Esophagus squamous epithelium (tissue), 5 donors: ENCODE measurements at places on chromosomes 5 and 9. TPM values are rescaled to one million over a fixed set of nuclear protein-coding genes. Genes with fewer than 3 reads are reported as not detected.

The N4BP3 gene
- total RNA-seq, result 14.0 TPM

GRCh38 chr5:61184708-61185107 lies 22.4 kb upstream of the SMIM15 start:
- H3K4me3 ChIP-seq, result no peak overlapping the region
- no peak for DNase-seq
- H3K4me1 ChIP-seq, result no peaks in the 10 kb centered on the region
- no peaks in the 10 kb centered on the region for H3K27me3 ChIP-seq

The TLR4 gene
- total RNA-seq, result 2.6 TPM

DNA sequence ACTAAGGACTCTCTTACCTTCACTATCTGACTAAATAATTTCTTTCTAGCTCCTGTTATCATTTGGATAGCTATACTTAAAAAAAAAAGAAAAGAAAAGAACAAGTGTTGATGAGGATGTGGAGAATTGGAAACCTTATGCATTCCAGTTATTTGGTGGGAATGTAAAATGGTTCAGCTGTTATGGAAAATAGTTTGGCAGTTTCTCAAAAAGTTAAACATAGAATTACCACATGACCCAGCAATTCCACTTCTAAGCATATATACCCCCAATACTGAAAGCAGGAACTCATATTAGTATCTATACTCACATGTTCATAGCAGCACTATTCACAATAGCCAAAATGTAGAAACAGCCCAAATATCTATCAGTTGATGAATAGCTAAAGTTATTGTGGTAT lies 61.1 kb downstream of the GNA14 start:
- peaks cover 15% of the 10 kb centered on the region for H3K4me1 ChIP-seq
- no peak overlapping the region for H3K4me3 ChIP-seq
- H3K27me3 ChIP-seq, result no peaks in the 10 kb centered on the region
- no peak for DNase-seq

DNA sequence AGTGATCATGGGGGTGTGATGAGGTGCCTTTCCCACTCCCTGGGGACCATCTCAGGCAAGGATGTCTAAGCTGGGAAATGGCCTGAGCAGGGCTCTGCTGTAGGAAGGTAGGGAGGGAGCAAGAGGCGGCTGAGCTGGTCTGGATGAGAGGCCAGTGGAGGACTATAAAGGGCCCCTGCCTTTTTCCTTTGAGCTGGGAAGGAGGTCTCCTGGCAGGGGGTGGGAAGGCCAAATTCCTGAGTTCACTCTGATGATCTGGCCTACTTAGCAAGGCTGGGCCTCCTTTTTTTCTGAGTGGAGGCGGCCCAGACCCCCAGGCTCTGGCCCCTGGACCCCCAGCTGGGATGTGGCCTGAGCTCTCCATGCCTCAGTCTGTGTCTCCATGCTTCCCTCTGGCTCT lies 14.3 kb upstream of the PITX1 start:
- no peak for DNase-seq
- H3K36me3 ChIP-seq, result no peaks in the 10 kb centered on the region
- H3K27me3 ChIP-seq, result no peaks in the 10 kb centered on the region
- no peak overlapping the region for H3K4me3 ChIP-seq
- no peak overlapping the region for H3K27ac ChIP-seq

DNA sequence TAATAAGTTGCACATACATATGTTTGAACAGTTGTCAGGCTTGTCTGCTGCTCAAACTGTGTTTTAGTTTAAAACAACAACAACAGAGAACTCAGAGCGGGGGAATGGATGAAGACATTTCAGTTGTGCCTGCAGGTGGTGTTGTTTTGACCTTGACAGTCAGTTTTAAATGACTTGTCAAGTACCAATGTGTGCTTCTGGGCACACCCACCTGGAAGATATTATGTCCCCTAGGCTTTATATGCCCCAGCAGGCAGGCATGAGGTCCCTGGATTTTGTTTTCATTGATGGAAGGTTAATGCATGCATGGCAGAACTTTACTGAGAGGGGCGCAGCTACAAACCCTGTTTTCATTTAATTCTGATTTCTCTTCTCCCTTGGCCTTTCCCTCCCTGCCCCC lies 84.6 kb downstream of the AOPEP start:
- no peaks in the 10 kb centered on the region for H3K36me3 ChIP-seq
- H3K27ac ChIP-seq, result no peak overlapping the region
- DNase-seq, result no peak

The PCA3 gene
- total RNA-seq, result not detected

DNA sequence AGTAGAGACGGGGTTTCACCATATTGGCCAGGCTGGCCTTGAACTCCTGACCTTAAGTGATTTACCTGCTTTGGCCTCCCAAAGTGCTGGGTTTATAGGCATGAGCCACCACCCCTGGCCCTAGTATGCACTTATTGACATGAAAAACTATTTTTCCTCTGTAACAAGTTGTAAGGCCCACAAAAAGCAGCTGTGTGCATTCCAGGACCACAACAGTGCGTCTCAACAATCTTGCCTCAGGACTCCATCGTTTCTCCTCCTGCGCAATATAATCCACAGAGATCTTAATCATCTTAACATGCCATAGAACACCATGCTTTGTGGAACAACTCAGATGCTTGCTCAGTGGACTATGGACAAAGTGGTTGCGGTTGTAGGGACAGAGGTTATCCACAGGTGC lies 10.2 kb downstream of the OR2V1 start:
- no peak for DNase-seq
- no peaks in the 10 kb centered on the region for H3K36me3 ChIP-seq
- H3K27ac ChIP-seq, result no peak overlapping the region

The PLCXD3 gene
- 1.5 TPM for total RNA-seq

The SLC34A1 gene
- total RNA-seq, result 0.47 TPM

The SCGB3A2 gene
- total RNA-seq, result not detected

DNA sequence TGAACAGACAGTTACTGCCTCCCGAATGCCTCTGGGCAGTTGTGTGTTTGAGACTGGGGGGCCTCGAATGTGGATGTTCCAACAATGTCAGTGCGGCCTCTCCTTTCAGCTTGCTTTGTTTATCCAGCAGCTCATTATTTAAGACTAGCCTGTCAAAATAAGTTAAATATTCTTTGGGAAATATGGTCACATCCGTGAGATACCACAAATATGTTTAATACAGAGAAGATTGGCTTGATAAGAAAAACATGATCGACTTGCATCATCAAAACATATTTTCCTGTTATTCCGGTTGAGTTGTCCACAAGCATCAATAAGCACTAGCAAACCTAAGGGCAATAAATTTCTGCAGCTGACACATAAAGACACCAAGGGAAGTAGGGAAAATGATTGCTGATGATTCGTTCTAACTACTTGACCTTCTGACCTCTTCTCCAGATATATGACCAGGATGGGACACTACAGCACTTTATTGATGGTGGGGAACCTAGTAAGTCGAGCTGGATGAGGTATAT lies 66.5 kb downstream of the PRDM6 start:
- no peak for DNase-seq
- H3K4me1 ChIP-seq, result peaks cover 43% of the 10 kb centered on the region
- no peaks in the 10 kb centered on the region for H3K27me3 ChIP-seq

The CLK4 gene
- 8.6 TPM for total RNA-seq

DNA sequence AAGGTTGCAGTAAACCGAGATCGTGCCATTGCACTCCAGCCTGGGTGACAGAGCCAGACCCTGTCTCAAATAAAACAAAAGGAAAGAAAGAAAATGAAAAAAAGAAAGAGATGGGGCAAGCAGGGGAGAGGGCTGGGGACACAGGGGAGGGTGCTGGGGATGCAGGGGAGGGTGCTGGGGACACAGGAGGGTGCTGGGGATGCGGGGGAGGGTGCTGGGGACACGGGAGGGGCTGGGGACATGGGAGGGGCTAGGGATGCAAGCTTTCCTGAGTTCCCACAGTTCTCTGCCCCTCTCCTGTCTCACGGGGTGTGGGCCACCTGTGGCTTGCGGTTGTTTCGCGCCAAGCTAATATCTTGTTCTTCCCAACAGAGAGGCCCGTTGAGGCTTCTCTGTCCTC lies 7.2 kb downstream of the PDCD6 start:
- no peak for DNase-seq
- no peak overlapping the region for H3K4me3 ChIP-seq
- H3K27ac ChIP-seq, result no peak overlapping the region
- H3K4me1 ChIP-seq, result peaks cover 19% of the 10 kb centered on the region

The WDR41 gene
- 36.6 TPM for total RNA-seq

DNA sequence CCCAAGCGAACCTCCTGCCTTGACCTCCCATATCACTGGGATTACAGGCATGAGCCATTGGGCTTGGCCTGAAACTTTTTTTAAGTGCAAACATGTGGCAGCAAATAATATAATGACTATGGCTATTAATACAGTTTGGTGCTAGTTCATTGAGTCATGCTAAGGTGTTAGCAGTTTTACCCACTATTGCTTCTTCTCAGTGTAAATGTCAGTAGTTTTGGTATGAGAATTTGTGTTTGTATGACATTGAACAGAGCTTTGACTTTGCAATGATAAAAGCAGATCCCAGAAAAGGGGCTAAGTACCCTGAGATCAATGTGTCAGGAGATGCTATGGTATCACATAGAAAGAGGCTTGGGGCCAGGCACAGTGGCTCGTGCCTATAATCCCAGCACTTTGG lies 67.2 kb downstream of the WDR41 start:
- H3K4me3 ChIP-seq, result no peak overlapping the region
- H3K4me1 ChIP-seq, result peaks cover 3% of the 10 kb centered on the region
- no peak for DNase-seq

- no peak overlapping the region for H3K4me3 ChIP-seq
- no peak for DNase-seq
- H3K27me3 ChIP-seq, result no peaks in the 10 kb centered on the region
- H3K36me3 ChIP-seq, result no peaks in the 10 kb centered on the region
Measured at GRCh38 chr5:158801893-158802292, 297.8 kb downstream of the EBF1 start.

DNA sequence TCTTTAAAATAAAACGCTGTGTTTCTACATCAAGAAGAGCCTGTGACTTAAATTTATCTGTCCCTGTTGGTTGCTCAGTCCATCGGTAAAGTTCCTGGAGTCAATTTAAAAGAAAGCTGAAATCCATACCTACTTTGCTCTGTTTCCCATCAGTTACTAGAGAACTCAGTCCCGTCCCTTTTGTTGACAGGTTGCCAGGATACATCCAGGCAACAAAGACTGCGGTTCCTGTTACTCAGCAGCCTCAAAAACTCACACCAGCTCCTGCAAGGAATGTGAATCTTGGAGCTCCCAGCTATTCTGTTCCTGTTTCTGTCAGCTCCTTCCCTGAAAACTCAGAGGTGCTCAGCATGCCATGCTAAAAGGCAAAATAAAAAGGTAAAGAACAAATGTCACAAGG lies at the start of gene ZNF474:
ZNF474 (plus strand) TSS at position 241 of the 400 bp plus-strand sequence. CDS start 22,445 bp downstream, outside the sequence.
- H3K27me3 ChIP-seq, result no peaks in the 10 kb centered on the region
- no peak within 1 kb of the TSS for H3K27ac ChIP-seq
- no peaks in the 10 kb centered on the region for H3K36me3 ChIP-seq
- peaks cover 10% of the 10 kb centered on the region for H3K4me1 ChIP-seq
- DNase-seq, result no peak
- H3K4me3 ChIP-seq, result no peak within 1 kb of the TSS

- no peaks in the 10 kb centered on the region for H3K36me3 ChIP-seq
- no peaks in the 10 kb centered on the region for H3K27me3 ChIP-seq
- H3K4me1 ChIP-seq, result peaks cover 8% of the 10 kb centered on the region
- H3K4me3 ChIP-seq, result no peak overlapping the region
- H3K27ac ChIP-seq, result no peak overlapping the region
Measured at GRCh38 chr9:29245351-29245750, 1672.1 kb upstream of the C9orf72 start.

The ACOT12 gene
- total RNA-seq, result not detected

The PTAR1 gene
- 36.6 TPM for total RNA-seq

- no peaks in the 10 kb centered on the region for H3K36me3 ChIP-seq
- H3K4me1 ChIP-seq, result no peaks in the 10 kb centered on the region
- no peak overlapping the region for H3K4me3 ChIP-seq
- no peak overlapping the region for H3K27ac ChIP-seq
Measured at GRCh38 chr5:158798140-158798539, 301.6 kb downstream of the EBF1 start.

DNA sequence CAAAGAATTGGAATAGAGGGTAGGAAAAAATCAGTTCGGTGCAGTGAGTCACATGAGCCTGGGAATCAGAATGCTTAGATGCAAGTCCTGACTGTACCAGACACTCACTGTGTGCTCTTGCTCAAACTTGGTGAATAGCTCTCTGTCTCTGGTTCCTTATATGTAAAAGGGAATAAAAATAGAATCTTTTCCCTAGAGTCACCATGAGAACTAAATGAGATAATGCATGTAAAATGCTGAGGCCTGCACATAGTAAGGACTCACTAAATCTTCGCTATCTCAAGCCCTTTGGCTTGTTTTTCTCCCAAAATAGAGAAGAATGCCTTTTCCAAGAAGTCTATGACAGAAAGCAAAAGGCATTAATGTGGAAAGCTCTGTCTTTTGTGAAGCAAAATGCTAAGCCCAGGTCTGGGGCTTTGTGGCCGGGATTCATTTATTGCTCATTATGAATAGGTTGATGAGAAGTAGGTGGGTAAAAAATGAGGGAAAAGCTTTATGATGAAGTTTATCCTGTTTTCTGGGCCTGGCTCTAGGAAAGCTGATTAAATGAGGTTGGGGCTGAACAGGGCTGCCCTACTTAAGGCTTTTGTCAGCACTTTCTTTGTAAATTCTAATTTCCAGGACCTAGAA lies 483.3 kb downstream of the DMAC1 start:
- no peaks in the 10 kb centered on the region for H3K4me1 ChIP-seq
- no peaks in the 10 kb centered on the region for H3K27me3 ChIP-seq
- H3K4me3 ChIP-seq, result no peak overlapping the region

DNA sequence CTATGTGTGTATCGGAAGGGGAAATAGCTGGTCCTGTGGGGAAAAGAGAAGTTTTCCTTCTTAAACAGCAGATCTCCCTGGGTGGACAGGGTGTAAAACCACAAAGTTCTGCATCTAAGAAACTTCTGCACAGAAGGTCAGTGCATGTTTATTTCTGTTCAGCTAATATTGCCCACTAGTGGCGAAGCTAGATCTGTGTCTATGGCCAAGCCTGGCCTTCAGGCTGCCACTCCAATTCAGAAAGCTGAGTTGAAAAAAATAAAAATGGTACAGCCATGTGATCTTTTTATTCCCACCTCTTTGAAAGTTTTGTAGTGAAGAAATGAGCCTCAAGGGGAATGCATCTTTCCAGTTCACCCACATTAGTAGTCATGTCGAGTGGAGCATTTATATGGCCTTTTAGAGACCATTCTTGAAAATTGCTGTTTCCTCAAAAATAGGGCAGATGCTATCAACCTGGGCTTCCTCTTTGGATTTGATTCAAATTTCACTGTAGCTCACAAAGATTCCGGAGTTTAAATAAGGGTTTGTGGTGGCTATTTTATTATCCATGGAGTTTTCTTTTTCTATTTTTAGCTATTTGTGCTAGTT lies 488.0 kb downstream of the PRELID2 start:
- no peaks in the 10 kb centered on the region for H3K36me3 ChIP-seq
- no peak for DNase-seq
- H3K27me3 ChIP-seq, result no peaks in the 10 kb centered on the region
- H3K4me1 ChIP-seq, result no peaks in the 10 kb centered on the region
- H3K27ac ChIP-seq, result no peak overlapping the region
- no peak overlapping the region for H3K4me3 ChIP-seq

DNA sequence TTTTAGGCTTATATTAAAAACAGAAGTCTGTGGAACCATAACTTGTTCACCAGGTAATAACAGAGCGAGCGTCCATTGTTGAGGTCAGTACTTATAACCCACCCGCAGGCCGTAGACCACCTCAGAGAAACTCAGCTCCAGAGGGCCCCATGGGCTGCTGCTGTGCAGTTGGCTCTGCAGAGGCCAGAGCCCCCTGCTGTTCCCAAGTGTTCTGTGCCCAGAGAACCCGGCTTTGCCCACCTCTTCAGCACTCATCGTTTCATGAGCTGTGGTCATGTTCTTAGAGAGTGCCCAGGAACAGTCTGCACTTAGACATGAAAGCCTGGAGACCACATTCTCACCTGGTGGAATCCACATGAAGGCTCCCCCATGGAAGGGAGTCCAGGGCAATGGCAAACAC lies 50.4 kb upstream of the SLC2A8 start:
- no peaks in the 10 kb centered on the region for H3K36me3 ChIP-seq
- H3K4me3 ChIP-seq, result no peak overlapping the region
- H3K27me3 ChIP-seq, result no peaks in the 10 kb centered on the region
- no peak for DNase-seq
- no peaks in the 10 kb centered on the region for H3K4me1 ChIP-seq

The ZNF883 gene
- total RNA-seq, result 1.9 TPM
